NCI-H1694 (cell line): ENCODE measurements at places on chromosomes 11 and 22.

DNA sequence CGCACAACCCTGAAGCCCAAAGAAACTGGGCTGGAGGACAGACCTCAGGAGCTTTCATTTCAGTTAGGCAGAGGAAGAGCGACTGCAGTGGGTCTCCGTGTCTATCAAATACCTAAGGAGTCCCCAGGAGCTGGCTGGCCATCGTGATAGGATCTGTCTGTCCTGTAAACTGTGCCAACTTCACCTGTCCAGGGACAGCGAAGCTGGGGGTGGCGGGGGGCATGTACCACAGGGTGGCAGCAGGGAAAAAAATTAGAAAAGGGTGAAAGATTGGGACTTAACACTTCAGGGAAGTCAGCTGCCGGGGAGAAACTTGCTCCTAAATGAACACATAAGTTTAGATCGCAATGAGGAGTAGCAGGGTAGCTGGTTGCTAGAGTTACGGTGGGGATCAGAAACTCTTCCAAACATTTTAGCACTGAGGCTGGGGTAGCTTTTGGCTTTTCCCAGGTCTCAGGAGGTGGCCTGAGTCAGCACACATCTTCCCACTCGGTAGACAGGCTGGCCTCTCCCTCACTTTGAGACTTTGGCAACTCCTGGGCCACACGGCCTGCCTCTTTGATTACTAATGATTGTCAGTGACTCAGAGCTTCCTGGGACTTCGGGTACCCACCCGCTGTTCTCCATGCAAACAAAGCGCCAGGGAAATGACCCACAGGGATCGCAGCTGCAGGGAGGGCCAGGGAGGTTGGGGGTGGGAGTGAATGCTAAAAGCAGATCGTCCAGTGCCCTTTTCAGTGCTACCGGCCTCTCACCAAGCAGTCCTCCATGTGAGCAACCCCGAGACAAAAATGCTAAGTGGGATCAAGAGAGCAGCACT lies 2.9 kb upstream of the MTFP1 start:
- DNase-seq = no peak

GRCh38 chr11:121323046-121323607 lies 30.6 kb downstream of the SC5D start:
- no peak for DNase-seq

GRCh38 chr11:96357794-96358193 lies 14.8 kb upstream of the MAML2 start:
- DNase-seq = no peak

DNA sequence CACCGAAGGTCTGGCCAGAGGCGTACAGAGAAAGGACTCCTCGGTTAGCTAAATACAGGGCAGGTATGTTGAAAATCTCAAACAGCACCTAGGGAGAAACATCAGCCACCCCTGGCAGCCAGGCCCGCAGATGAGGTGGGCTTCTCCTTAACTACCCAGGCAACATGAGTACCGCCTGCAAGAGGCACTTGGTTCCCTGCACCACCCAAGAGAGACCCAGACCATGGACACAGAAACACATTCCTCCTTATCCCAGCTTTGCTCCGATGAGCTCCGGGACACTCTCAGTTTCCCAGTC lies 53.0 kb downstream of the DHCR7 start:
- no peak for DNase-seq

GRCh38 chr11:46541593-46542371 lies 52.0 kb downstream of the AMBRA1 start:
- DNase-seq = no peak

- no peak for DNase-seq
These were observed 52.6 kb upstream of the SESN3 start for GRCh38 chr11:95283650-95284049.

- no peak for DNase-seq
These were observed 109.8 kb downstream of the NAT10 start for GRCh38 chr11:34214961-34215805.

DNA sequence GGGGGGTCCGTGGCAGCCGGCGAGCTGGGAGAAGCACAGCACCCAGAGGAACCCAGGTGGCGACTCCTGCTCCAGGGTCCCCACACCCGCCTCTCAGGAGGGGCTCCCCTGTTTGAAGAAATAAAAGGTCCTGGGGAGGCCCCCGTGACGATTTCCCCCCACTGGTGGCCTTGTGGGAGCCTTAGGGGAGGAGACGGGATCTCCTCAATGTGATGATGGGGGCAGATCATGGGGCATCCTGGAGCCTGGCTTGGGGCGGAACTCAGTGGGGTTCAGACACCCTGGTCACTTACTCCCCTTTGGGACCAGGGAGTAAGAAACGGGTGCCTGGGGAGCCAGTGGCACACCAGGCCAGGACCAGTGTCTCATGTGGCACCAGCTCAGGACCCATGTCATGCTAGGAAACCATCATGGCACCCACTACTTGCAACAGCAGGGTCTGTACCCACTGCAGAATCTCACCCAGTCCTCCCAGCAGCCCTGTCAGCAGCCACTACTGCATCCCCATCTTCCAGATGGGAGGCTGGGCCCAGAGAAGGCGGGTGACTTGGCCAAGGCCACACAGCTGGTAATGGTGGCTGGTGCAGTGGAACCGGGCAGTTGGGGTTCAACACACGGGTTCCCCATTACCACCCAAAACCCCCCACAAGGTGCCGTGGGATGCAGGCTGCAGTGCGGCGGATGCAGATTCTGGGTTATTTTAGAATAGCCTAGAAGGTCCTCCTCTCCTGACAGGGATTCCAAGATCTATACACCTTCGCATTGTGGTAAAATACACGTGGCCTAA lies 130.7 kb downstream of the CTTN start:
- DNase-seq = no peak

GRCh38 chr22:45208696-45208992 lies 32.0 kb downstream of the KIAA0930 start:
- DNase-seq = no peak

DNA sequence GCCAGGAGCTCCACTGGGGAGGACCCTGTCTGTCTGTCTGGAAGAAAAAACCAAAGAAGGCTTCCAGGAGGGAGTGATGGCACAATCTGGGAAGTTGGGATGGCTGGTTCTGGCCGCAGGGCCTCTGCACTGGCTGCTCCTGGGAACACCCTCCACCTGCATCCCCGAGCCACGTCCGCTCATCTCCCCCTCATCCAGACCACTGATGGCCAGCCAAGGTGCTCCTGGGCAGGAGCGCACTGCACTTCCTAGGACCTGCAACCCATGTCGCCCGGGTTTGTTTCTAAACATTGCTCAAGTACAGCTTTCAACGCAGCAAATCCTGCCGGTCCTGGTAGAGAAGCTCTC lies 4.9 kb upstream of the IFITM10 start:
- DNase-seq = no peak

- DNase-seq = no peak
These were observed 80.8 kb downstream of the HORMAD2 start for GRCh38 chr22:30161051-30161469.

GRCh38 chr22:33114565-33114964 lies 56.4 kb upstream of the SYN3 start:
- DNase-seq = no peak

DNA sequence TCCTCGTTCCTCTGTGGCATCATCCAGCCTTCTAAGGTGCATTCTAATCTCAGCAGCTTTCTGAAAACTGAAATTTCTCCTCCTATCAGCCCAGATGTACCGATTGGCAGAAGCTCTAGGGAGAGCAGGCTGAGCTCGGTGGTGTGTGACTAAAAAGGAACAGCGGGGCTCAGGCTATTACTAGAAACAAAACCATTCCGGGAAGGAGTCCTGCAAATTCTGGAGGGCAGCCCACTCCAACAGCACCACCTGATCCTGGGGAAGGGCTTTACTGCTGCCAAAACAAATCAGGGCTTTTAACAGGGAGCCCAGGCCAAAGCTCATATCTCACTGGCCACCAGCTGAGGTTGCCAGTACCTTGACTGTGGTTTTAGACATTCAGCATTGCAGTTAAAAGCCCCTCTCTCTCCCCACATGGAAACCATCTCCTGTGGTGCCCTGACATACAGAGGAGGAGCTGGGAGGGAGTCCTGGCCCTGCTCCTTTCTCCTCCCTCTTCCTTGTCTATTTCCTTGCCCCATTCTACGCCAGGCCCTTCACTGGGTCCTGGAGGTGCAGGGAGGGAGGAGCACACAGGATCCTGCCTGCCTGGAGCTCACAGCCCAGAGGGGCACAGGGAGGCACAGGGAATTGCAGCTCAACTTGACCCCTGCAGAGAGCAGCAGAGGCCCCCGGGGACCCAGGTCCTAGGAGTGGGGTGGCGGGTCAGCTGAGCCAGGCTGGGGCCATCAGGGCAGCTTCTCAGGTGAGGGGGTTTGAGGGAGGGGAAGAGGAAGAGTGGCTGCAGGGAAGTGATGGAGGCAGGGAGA lies 889 bp downstream of the PLAAT4 start:
- DNase-seq = peak; percentile 73

DNA sequence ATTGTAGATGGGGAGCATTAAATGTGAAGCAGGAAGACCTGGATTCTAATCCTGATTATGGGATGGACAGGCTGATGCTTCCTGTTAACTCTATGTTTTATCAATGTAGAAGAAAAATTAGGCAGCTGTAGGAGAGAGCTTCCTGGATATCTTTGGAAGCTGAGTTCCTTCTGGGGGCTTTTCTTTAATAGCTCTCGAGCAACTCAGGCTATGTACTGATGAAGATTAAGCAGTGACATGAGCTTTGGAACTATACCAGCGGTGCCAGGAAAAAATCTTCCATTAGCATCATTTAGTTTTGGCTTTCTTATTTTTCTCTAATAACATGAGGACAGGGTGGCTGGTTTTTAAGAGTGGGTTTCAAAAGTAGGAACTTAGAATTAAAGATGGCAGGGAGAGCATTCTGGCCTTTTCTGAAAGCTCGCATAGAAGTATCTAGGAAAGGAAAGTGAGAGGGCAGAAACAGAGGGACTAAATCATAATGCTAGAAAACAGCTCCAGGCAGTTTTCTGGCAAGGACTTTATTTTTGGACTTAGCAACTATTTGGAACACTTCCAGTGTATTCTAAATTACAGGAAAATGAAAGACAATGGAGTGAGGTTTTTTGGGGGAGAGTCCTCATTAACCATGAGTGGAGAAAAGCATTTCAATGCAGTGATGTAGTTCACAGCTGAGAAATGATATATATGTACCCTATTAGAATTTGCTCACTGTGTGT lies 69.2 kb upstream of the RRM1 start:
- no peak for DNase-seq

GRCh38 chr11:134150195-134150903 lies 73.4 kb downstream of the NCAPD3 start:
- DNase-seq = no peak

DNA sequence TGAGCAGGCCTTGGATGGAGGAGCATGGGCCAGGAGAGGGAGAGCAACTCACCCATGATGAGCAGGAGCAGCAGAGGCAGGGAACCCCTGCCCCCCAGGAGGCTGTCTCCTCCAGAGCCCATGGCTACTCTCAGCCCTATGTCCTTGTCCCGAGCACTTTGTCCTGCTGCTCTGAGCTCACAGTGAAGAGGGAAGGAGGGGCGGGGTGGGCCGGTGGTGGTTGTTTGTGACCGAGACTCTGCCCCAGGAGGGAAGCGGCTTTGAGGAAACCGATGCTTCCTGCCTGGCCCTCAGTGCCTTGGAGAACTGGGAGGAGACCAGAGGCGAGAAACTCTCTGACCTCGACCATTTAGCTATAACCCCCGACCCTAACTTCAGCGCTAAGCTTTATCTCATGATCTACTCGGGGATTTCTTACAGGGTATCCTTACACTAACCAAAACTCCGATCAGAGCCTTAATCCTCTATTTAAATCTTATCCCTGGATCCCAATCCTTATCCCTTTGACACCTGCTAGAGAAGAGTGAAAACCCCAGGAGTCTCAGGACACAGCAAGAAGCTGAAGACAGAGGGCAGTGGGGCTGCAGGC lies at the start of gene ROBO4:
Gene ROBO4 (minus strand): TSS at position 192 of the 589 bp plus-strand sequence. CDS start 70 bp downstream, at position 122.
- no peak for DNase-seq

DNA sequence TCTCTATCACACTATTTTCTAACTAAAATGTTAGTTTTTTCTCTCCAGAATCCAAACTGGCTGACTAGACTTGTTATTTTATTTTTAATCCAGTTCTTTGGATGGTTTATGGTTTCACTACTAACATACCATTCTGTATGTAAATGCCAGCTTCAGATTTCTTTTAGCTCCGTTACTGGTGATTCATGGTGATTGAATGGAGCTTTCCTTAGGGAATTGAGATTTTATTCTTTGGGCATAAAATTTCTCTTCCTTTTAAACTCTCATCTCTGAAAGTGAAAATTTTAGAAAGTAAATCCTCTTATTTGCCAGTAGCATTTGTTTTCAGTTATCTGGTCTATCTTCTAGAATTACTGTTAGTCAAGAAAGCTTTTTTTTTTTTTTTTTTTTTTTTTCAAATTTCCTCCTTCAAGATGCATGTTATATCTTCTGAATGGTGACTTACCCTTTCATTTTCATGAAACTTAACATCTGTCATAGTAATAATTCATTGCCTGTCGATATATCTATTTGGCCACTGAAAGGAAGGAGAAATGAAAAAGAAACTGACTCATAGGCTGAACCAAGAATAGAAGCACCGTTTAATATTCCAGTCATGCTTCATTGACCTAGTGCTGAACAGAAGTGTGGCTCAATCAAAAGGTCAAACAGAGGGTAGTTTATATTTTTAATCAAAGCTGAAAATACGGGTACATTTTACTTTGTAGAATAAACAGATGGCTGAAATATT lies 6.4 kb downstream of the ENDOD1 start:
- no peak for DNase-seq

DNA sequence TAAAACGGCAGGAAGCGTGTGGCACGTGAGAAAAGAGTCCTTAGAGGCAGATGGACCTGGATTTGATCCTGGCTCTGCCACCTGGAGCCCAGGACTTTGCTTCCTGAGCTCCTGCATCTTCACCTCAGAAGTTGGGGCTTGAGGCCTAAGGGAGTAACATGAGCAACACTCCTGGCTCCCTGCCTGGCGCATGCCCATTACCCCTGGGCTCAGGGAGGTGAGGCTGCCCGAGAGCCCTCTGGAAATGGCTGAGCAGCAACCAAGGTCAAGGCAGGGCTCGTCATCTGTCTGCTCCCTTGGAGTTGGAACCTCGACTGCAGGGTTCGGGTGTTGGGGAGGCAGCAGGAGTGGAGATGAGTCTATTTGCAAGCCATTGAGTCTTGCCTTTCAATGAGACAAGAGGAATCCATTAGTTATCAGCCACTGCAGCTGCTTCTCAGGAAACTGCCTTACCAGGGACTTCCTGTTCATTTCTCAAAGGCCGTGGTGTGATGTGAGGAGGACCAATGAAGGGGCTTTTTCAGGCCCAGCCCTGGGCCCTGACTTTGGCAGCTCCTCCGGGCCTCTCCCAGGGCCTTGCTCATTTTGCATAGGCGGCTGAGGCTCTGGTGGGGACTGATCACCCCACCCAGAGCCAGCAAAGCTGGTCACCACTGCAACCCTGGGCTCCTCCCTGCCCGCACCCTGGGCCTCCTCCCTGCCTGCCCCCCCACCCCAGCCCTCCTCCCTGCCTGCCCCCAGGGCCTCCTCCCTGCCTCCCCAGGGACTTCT lies 6.4 kb downstream of the FADS2 start:
- no peak for DNase-seq

GRCh38 chr11:75273411-75274391 lies 33.1 kb downstream of the TPBGL start:
- no peak for DNase-seq

GRCh38 chr11:34034053-34034452 lies 17.5 kb upstream of the CAPRIN1 start:
- DNase-seq = no peak

GRCh38 chr11:87116185-87116584 lies 78.5 kb downstream of the TMEM135 start:
- DNase-seq = no peak
